ENCODE measurements at places on chromosomes 5 and 9.

DNA sequence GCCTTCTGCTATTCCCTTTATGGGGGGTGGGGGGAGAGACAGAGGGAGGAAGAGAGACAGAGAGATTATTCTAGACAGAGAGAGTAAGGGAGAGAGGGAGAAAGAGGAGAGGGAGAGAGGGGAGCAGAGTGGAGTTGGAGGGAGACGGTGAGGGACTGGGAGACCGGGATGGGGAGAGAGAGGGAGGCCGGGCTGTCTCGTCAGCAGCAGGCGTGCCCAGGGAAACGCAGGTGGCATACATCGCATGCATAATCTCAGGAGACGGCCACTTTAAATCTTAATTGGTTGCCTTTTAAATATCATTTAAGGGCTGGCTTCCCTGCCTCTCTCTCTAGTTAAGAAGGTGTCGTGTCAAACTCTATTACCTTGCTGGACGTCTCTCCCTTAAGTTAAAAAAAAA, 8.4 kb downstream of the IRX4 start:
- DNase-seq, result no peak

- peak; percentile 95 for DNase-seq
Observed at GRCh38 chr5:139439013-139439903, at the start of gene DNAJC18. Gene DNAJC18, minus strand, starts transcription at chr5:139439525. Its CDS starts 80 bp downstream, at chr5:139439445.

DNA sequence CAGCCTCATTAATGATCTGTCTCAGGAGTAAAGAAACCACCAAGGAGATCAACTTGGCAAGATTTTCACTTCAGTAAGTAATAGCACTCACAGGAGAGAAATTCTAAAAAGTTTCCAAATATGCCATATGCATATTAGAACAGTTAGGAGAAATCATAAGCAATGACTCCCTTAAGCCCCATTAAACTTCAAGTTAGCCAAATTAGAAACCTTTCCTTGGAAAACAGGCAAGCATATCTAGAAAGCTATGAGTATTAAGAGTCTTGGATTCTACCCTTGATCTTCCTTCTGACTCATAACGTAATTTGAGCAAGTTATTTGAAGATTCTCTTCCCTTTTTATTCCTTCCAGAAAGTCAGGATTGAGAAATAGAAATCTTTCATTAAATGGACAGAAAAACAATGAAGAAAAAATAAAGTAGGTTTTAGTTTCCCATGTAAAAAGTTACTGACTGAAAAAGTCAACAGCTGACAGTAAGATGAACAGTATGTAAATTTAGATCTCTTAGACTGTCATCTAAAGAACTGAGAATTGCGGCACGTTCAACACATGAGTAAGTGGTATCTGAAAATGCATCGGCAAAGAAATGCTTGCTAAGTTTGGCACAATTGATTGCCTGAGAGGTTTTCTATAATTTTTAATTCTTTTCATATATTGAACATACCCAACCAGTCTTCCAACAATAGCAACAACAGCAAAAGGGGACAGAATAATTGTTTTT, 565.7 kb upstream of the FTMT start:
- no peak for DNase-seq

GRCh38 chr9:626596-626995, 214.9 kb upstream of the DMRT1 start:
- no peak for DNase-seq

DNA sequence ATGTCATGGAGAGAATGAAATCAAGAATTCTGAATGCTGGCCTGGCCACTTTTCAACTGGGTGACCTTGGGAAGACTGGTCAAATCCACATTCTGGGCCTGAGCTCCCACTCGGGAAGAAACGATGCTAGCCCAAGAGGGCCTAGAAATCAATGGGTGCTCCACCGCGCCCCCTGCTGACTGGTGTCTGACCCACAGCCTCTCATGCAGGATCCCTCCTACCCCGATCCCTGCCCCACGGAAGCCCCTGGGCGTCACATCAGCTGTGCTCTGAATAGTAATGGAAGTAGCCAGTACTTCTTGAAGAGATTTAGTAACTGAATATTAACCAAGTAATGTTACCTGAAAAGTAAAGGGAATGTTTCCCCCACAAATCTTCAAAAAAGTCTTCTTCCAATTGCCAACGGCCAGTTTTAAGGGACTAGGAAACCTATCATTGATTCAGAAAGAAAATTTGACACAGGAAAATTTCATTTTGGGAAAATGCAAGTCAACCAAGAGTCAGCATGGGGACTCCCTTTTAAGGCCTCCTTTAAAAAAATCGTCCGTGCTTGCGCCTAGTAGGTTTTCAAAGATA, 43.9 kb downstream of the CRB2 start:
- DNase-seq, result peak; percentile 22

- DNase-seq, result no peak
Observed at GRCh38 chr5:61304590-61305381, 27.3 kb upstream of the ZSWIM6 start.

- DNase-seq, result no peak
Observed at GRCh38 chr9:73029346-73029745, 76.5 kb upstream of the ALDH1A1 start.

DNA sequence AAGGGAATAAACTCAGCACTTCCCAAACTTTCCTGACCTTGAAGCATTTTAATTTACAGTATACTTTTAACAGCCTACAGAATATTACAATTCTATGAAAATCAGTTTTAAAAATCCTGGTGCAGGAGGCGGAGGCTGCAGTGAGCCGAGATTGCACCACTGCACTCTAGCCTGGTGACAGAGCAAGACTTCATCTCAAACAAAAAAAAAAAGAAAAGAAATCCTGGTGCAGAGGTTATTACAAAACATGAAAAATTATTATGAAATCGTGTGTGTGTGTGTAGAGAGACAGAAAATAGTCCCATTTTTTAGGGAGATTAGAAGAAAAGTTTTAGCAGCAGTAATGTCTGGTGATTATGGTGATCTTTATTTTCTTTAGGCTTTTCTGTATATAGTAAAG, 26.9 kb downstream of the GOLPH3 start:
- DNase-seq, result no peak

- no peak for DNase-seq
Observed at GRCh38 chr9:8857068-8857925, 1057.7 kb upstream of the DMAC1 start.

DNA sequence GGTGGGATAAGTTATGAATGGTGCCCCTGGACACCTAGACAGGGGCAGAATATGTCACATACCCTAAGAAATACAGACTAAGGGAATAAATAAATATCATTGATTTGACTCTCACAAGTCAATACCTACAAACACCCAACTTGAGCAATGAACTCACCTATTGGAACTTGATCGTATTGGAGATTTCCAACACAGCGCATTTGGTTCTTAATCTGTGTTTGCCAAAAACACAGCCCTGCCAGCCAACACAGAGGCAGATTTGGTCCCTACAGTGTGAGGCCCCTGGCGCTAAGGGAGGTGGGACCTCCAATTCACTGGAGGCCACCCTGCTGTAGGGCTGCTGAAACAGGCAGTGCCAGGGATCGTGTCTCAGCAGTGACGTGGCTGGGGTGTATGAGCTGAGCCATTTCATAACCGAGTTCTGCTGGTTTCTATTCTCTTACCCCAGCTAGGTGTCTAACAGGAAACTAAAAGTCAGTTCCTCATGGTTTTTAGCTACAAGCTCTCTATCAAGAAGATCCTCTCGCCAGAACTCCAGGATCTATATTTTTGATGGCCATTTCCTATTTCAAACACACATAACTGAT, 84.5 kb downstream of the SLC1A1 start:
- DNase-seq, result no peak
